ENCODE measurements at places on chromosomes 3 and 15.
A peak's percentile ranks its signal among the peaks of the same experiment; 100 is the strongest.

- no peak for DNase-seq
Observed at GRCh38 chr3:31729082-31729481, 196.4 kb downstream of the STT3B start.

GRCh38 chr3:71447803-71448202, 135.7 kb downstream of the FOXP1 start:
- no peak for DNase-seq

DNA sequence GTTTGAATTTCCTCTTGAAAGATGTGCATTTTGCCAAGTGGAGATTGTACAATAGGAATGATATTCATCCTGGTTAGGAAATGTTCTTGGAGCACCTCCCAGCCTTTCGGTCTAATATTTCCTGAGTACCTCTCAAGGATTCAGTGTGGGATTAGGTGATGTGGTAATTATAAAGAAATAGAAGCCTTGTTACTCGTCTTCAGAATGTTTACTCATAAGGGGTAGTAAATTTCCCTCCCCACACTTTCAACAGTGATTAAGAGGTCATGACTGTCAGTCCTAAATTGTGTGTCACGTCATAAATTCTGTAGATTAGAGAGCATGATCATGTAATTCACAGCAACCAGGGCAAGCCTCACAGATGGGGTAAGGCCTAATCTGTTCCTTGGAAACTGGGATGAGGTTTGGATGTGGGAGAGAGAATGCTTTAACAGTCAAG, 633.1 kb upstream of the TBL1XR1 start:
- no peak for DNase-seq

GRCh38 chr3:180284331-180285110, 247.8 kb upstream of the PEX5L start:
- DNase-seq = no peak

DNA sequence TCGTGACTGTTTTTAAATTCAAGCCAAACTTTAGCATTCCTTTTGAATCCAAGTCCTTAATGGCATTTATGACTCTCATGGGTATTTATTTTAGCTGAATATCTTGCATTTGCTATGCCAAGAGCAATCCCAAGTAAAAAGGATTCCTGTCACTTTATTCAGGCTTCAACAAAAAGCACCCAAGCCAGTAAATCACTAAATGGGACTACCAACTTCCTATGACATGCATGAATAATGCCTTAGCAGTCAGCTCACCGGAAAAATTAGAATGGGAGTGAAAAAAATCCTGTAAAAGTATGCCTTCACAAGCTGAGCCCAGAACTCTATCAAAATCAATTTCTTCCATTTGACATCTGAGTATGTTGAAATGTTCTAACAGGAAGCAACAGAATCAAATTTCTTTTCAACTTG, 1297.9 kb downstream of the ROBO2 start:
- DNase-seq = no peak

DNA sequence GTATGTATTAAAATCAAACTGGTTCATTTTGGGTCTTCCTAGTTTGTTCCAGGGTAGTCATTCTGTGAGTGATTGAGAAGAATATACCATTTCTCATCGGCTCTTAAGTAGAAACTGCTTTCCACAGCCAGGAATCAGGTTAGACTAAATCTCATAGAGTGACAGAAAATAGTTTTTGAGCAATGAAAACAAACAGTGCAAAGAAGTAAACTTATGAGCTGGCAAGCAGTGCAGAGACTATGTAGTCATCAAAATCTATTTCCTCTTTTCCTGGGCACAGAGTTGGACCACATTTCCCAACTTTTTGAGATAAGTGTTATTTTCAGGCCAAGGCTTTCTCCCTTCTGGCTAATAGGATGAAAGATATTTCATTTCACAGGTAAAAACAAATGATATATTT, 66.5 kb downstream of the UBE3A start:
- DNase-seq = no peak

- peak; percentile 23 for DNase-seq
Observed at GRCh38 chr3:52315006-52315405, 1.1 kb upstream of the DNAH1 start.

GRCh38 chr3:161264852-161265251, 43.7 kb downstream of the NMD3 start:
- DNase-seq = no peak

- DNase-seq = no peak
Observed at GRCh38 chr3:102791641-102792589, 357.1 kb downstream of the ZPLD1 start.

DNA sequence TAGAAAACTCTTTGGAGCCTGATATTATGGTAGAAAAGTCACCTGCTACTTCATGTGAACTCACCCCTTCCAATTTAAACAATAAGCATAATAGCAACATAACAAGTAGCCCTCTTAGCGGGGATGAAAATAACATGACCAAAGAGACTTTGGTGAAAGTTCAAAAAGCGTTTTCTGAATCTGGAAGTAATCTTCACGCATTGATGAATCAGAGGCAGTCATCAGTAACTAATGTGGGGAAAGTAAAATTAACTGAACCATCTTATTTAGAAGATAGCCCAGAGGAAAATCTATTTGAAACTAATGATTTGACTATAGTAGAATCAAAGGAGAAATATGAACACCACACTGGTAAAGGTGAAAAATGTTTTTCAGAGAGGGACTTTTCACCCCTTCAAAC, 5.1 kb upstream of the SCG5 start:
- no peak for DNase-seq

DNA sequence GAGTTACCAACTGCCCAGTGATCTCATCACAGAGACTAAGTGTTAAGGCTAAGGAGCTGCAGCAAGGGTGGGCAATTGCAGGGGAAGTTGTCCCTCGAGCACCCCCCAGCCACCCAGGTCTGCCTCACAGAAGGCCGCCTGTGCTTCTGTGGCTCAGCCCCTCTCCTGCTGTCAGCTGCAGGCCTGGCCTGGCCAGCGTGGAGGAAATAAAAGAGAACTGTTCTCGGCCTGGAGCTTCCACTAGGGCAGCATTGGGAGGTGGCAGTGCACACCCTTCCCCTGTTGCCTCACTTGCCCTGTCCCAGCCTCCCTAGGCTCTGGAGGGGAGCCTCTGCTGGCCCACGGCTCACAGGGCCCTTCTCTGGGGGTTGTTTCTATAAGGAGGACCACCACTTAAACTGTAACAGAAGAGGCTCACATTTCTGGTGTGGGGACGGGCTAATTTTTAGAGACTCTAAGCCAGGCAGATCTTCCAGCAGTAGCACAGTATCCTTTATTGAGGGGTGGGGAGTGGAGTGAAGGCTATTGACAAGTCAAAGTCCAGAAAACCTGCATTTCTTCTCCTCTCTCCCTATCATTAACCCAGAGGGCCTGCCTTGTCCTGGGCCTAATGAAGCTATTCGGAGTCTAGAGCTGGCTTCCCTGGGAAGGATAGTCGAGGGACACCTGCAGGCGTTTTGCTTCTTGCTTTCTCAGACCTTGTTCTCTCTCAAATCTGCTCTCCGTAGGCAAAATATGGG, 75.6 kb upstream of the ADPGK start:
- DNase-seq = no peak

GRCh38 chr15:91975241-91975978, 121.9 kb downstream of the SLCO3A1 start:
- DNase-seq = no peak

DNA sequence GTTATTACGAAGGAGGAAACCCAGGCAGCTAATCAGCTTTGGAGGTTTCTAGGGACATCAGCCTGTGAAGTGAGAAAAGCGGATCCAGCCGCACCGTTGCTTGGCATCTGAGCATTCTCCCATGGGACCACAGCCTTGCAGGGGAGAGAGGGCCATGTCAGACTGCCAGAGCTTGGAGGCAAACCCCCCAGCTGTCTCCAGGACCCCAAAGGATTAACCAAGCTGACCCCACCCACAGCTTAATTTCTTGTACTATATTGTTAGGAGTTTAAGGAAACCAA, 5.1 kb downstream of the IGDCC3 start:
- DNase-seq = peak; percentile 64

DNA sequence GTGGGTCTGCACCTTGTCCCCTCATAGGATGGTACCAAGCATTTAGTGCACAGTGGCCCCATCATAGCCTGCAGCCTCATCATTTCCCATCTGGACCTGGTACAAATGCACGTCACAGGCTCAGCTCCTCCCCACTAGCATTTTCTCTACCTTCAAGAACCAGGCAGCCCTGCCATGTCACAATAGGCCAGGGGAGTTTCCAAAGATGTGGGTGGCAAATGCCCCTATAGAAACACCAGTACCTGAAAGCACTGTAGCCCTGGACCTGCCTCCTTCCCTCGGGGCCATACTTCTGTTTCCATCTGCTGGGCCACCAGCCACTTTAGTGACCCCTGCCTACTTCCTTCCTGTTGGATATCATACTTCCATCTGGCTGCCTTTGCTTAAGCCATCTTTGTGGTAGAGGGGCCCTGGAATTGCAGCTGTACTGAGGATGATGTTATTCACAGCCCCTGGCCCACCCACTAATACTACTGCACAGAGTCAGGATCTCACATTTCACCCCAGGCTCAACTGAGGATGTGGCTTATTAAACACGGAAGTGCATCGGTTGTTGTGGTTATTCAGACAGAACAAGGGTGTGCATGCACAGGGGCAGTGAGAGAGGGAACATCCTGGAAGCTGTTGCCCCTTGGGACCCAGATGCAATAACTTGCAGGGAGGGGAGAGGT, 3.8 kb downstream of the TCTA start:
- no peak for DNase-seq

GRCh38 chr15:69895202-69895601, 202.5 kb downstream of the TLE3 start:
- DNase-seq = no peak

DNA sequence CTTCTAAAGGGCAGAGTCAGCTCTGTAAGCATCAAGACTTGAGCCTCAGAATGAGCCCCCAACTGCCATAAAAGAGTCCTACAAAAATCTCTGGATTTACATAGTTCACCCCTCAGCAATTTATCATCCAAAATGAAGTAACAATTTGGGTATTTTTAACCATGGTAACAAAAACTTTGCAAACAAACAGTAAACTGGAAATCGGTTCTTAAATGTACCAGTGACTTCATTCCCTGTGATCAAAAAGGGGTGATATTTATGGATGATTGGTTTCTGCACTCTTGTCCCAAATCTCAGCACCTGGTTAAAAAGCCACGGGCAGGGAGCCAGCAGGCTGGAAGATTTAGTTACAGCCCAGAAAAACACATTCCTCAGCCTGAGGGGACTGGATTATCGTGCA, 73.6 kb downstream of the TFG start:
- DNase-seq = no peak

DNA sequence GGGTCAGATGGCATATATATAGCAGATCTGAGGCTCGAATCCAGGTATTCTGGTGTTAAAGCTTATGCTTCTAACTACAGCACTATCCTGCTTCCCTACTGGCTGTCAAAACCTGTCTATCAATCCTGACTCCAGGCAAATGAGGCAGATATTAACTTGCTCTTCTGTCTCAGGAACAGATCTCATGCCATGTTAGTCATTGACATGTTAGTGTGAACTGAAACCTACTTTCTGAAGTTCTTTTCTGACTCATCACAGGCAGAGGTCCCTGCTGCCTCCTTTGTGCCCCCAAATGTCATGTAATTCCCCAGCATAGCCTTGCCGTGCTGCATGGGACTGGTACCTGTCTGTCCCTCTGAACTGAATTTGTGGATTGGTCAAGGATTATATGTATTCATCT, 125.0 kb upstream of the SMAD3 start:
- DNase-seq = peak; percentile 29

Data from posterior vena cava (tissue), 2 donors.